ENCODE measurements at places on chromosomes 12 and 14.

- no peak for DNase-seq
Measured at GRCh38 chr12:93938931-93939330, 209.4 kb upstream of the PLXNC1 start.

- no peak for DNase-seq
Measured at GRCh38 chr14:95696741-95697140, 10.5 kb downstream of the TCL1B start.

DNA sequence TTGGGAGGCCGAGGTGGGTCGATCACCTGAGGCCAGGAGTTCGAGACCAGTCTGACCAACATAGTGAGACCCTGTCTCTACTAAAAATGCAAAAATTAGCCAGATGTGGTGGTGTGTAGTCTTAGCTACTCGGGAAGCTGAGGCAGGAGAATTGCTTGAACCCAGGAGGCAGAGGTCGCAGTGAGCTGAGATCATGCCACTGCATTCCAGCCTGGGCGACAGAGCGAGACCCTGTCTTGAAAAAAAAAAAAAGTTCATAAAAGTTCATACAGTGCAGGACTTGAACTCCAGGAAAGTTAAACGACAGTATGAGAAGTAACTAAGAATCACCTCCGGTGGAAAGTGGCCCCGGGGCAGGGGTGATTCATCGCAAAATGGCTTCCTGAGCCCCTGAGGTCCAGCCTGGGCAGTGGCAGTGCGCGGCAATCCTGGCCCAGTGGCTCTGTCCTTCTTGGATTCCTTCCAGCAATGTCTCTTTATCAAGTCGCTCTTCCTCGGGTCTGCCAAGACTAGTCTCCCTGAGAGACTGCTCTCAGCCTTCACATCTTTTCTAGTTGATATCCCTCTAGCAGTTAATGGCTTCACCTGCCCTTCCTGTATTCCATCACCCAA, 16.7 kb upstream of the MAP1LC3B2 start:
- DNase-seq: no peak

DNA sequence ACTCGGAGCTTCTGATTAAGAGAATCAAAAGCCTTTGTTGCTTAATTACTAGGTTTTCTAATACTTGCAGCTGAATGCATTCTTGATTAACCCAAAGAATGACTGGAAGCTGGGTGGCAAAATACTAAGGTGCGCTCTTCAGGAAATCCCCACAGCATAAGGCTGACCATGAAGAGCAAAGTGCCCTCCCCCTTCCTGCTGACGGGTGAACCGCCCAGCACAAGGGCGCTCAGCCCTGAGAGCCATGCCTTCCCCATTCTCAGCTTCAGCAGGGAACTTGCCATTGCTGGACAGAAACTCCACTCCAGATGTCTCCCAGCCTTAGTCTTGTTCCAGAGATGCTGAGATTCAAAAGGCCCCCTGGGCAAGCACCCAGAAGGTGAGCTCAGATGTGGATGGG, 27.2 kb upstream of the FBRSL1 start:
- no peak for DNase-seq

- DNase-seq: no peak
Measured at GRCh38 chr12:21608196-21608595, 3.5 kb upstream of the GYS2 start.

- DNase-seq: no peak
Measured at GRCh38 chr12:126027825-126028224, 962.6 kb downstream of the AACS start.

DNA sequence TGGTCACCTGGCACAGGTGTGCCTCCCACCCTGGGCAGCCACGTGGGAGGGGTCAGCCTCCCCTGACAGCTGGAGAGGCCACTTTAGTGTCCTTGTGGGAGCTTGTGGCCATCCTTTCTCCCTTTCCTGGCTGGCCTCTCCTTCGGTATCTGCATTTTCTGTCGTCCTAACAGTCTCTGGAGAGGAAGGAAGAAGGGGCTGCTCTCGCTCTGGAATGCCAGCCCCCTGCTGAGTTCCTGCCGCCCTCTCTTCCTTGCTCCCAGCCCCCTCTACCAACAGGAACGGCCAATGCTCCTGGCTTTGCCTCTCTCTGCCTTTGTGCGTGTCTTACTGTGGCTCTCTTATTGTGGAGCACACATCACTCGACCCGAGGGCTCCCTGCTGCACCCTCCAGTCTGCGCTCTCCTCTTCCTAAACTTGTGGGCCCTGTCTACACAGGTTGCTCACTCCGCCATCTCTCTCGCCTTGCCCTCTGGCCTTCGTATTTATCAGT, 70.8 kb downstream of the FBXL14 start:
- DNase-seq: no peak

DNA sequence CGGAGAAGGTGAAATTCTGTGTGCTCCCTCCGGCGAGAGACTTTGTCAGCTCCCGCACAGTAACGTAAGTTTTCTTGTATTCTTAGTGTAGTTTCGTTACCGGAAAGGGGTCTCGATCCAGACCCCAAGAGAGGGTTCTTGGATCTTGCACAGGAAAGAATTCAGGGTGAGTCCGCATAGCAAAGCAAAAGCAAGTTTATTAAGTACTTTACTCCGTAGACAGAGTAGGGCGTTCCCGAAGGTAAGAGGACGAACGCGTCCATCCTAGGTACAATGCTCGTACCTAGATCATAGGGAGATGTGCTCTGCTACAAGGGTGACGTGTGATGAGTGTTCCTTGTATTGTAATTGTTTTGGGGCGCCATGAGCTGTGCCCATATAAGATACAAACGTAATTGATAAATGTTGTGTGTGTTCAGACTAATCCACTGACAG, 293 bp downstream of the IFI27L1 start:
- no peak for DNase-seq

- DNase-seq: no peak
Measured at GRCh38 chr12:66290716-66291200, 11.5 kb upstream of the HELB start.

- DNase-seq: peak; percentile 36
Measured at GRCh38 chr12:38921025-38921677, 15.8 kb upstream of the CPNE8 start.

- DNase-seq: no peak
Measured at GRCh38 chr14:99562856-99563748, 40.9 kb downstream of the CCDC85C start.

DNA sequence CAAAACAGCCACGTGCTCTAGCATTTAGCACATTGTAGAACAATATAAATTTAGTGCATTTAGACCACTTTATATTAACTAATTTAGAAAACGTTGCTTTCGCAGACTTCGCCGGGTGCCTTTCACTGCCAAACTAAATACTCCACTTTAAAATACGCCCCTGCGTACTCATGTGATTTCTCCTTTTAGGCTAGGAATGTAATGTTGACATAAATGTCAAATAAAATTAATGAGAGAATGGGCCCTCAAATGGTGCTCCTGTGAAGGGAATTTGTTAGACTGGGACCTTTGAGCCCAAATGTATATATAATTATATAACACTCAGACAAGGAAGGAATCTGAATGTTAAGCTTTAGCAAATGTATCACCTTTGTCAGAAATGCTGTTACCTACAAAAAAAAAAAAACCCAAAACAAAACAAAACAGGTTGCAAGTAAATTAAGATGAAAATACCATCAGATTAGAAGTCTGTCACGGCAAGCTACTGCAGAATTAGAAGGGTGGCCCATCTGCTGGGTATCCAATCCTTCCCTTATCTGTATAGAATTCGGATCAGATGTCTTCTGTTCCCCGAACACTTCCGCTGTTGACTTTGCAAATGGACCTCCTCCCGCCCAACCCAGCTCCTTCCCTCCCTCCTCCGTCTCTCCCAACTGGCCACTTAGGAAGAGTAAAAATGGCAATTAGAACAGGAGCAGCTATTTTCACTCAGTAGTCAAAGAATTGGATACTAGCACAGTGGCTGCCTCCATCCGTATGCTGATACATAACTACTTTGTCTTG, 159.3 kb upstream of the FOXN3 start:
- DNase-seq: no peak

DNA sequence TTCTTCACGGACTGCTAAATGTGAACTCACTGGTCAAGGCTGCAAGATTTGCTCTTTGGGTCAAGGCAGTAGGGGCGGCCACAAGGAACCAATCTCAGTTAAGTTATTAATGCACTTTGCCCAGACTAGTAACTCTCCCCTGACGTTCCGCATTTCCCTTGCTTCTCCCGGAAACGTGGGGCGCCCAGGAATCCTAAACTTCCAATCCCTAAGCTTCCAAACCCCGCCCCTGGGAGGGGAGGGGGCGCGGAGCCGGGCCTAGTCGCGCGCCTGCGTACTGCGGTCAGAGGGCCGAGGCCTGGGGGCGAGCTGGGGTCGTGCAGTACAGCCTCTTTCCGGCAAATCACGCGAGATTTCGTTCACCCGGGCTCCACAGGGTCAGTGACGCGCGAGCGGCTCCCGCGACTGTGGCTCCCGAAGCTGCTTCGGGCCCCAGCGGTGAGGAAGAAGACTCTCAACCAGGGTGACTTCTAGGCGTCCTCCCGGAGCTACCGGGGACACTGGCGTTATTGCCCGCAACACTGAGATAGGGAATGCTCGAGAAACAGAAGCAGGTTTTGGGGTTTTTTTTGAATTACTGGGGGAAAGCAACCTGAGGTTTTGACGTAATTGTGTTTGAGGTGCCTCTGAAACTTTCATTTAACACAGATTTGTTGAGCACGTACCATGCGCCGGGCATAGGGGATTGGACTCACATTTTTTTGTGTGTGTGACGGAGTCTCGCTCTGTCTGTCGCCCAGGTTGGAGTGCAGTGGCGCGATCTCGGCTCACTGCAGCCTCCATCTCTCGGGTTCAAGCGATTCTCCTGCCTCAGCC, at the start of gene PTGR2:
Gene PTGR2, plus strand, starts transcription at position 265 of the 816 bp plus-strand sequence. CDS start 7,032 bp downstream, outside the sequence.
- peak; percentile 89 for DNase-seq

GRCh38 chr12:76688631-76689030, 75.3 kb upstream of the ZDHHC17 start:
- no peak for DNase-seq

- DNase-seq: no peak
Measured at GRCh38 chr12:100293017-100293416, 26.0 kb downstream of the SCYL2 start.

DNA sequence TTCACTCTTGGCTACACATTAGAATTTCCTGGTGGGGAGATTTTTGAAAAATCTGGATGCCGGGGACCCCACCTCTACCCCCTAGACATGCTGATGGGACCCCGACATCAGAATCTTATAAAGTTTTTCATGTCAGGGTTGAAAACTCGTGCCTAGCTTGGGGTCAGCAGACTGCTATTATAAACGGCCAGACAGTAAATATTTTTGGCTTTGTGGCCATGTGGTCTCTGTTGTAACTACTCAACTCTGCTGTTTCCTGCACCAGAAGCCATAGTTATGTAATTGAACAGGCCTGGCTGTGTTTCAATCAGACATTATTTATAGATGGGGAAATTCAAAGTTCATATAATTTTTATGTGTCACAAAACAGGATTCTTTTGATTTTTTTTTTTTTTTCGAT, 41.6 kb downstream of the ACACB start:
- DNase-seq: no peak

DNA sequence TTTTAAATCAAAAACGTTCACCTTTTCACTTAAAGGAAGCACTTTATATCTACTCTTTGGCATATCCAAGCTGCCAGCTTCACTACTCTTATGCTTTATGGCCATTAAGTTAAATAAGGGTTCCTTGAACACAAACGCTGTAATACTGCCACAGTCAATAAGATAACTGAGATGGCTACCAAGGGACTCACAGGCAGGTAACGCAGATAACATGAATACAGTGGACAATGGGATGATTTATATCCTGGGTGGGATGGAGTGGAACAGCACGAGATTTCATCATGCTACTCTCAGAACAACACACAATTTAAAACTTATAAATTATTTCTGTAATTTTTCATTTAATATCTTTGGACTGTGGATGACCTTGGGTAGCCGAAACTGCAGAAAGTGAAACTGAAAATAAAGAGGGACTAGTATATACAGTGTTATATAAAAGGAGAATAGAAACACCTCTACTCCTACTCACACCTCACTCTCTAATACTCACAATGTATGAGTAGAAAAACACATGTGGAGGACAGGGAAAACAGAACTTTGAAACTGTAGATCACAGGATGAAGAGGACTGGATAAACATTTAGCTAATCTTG, 367.3 kb downstream of the C12orf50 start:
- DNase-seq: no peak

- DNase-seq: no peak
Measured at GRCh38 chr12:14264778-14265177, 100.7 kb upstream of the ATF7IP start.

- no peak for DNase-seq
Measured at GRCh38 chr14:105460116-105460515, 14.5 kb upstream of the CRIP2 start.

DNA sequence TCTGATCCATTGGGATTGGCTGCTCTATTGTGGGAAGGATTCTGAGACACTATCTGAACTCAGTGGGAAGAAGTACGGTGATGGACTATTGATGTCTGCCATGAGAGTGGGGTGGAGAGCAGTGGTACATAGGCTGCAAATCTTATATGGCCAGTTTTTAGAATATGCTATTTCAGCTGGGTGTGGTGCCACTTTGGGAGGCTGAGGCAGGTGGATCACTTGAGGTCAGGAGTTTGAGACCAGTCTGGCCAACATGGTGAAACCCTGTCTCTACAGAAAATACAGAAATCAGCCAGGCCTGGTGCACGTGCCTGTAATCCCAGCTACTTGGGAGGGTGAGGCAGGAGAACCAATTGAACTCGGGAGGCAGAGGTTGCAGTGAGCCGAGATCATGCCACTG, 505.9 kb downstream of the MED13L start:
- DNase-seq: no peak

- DNase-seq: peak; percentile 29
Measured at GRCh38 chr12:56601503-56601902, 28.6 kb downstream of the BAZ2A start.

GRCh38 chr12:123987022-123987421, 14.0 kb downstream of the ZNF664 start:
- DNase-seq: no peak

GRCh38 chr12:40993158-40993557, 195.0 kb upstream of the PDZRN4 start:
- no peak for DNase-seq

Measured in activated naive CD4-positive, alpha-beta T cell treated with anti-CD3 and anti-CD28 coated beads, Interleukin-2, amount 50 U/mL, for 16 hours (primary cell).